ENCODE measurements at places on chromosomes 2 and 18. TPM values are rescaled to one million over a fixed set of nuclear protein-coding genes. Genes with fewer than 3 reads are reported as not detected.

DNA sequence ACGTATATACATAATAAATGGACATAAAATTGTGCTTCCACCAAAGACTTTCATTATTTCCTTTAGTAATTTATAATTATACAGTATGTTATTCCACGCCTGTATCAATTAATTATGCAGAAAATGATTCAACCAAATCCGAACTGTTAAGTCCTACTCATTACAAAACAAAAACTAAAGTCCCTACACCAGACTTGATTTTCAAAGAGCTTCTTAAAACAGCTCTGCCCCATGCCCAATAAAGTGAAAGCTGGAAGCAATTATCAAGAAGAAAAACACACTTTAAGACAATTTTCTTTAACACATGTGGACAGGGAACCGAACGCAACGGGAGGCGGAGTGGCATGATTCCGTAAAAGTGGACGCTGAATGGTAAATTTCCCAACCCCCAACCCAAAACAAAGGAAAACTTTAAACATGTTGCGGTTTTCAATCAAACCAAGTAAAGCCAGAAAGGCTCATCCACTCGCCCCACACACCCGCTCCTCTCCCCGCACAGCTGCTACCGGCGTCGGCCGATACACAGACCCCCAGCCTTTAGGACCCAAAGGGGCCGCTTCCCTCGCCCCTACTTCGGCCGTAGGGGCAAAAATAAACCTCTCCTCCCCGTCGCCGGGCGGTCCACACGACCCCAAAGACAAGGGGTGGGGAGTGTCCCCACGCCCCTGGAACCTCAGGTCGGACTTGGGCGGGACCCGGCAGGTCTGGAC, 705 bp downstream of the YES1 start:
- DNase-seq, result no peak
- no peaks in the 10 kb centered on the region for H3K36me3 ChIP-seq
- peaks cover 35% of the 10 kb centered on the region for H3K4me1 ChIP-seq
- peak overlapping the region; percentile 94 for H3K27ac ChIP-seq

DNA sequence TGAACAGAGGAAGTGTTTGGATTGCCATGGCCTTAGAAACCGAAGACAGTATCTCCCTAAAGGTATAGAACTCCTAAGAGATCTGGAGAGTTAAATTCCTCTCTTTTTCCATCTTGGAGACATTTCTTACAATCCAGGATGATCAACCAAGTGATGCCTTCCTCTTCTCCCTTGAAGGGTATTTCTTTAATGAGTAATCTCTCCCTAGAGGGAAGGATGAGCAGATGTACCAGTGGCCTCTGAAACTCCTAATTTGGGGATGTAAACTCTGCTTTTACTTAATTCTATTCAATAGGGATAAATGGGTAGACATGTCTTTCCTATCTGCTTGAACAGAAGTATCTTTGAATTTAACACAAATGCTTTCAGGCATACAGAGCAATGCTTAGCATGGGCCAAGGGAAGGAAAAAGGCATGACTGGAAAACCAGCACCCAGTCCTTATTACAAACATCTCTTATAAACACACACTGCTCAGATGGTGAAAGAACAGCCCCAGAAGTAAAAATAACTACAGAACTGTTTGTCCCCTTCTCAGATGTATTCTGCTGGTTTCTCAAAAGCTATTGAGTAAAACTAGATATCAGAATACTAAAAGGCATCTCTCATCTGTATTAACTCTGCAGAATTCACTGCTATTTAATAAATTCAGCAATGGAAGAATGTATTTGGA, 4.7 kb upstream of the THNSL2 start:
- no peaks in the 10 kb centered on the region for H3K36me3 ChIP-seq
- no peaks in the 10 kb centered on the region for H3K27me3 ChIP-seq
- H3K27ac ChIP-seq, result no peak overlapping the region

DNA sequence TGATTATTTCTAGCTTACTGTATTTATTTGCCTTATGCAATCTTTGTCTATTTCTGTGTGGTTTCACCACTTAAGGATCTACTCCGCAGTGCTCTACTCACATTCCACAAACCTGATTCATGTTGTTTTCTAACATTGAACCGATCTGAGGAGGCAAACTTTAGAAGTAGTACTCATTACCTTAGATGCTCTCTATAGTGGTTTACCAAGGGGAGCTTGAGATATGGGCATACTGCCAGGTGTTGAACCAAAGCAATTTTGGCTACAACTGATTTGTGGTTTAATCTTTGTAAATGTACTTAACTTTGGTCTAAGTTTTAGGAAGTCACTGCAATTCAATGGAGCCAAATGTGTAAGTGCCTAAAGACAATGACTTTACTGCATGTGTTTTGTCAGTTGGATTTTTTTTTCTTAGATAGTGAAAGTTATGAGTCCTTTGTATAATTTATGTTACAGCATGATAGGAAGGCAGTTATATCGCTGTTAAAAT, 50.1 kb downstream of the MAP2 start:
- H3K36me3 ChIP-seq, result no peaks in the 10 kb centered on the region
- no peaks in the 10 kb centered on the region for H3K4me1 ChIP-seq
- H3K27ac ChIP-seq, result no peak overlapping the region
- H3K27me3 ChIP-seq, result no peaks in the 10 kb centered on the region

- no peak overlapping the region for H3K27ac ChIP-seq
- peaks cover 2% of the 10 kb centered on the region for H3K27me3 ChIP-seq
- H3K4me3 ChIP-seq, result peak overlapping the region; percentile 55
- peaks cover 10% of the 10 kb centered on the region for H3K4me1 ChIP-seq
Observed at GRCh38 chr2:289362-290089, 1.6 kb upstream of the ALKAL2 start.

GRCh38 chr2:241540401-241540770, 18.2 kb upstream of the BOK start:
- DNase-seq, result no peak
- no peak overlapping the region for H3K4me3 ChIP-seq
- no peaks in the 10 kb centered on the region for H3K36me3 ChIP-seq
- H3K27me3 ChIP-seq, result no peaks in the 10 kb centered on the region
- no peak overlapping the region for H3K27ac ChIP-seq

SP5 gene
- not detected for total RNA-seq

AOX1 gene
- not detected for total RNA-seq

PTPRN gene
- not detected for total RNA-seq

ZNF396 gene
- total RNA-seq, result 0.92 TPM

TMEM37 gene
- not detected for total RNA-seq

B3GNT2 gene
- total RNA-seq, result 37.0 TPM

Measured in naive thymus-derived CD4-positive, alpha-beta T cell (primary cell).